SK-N-SH (cell line): ENCODE measurements at places on chromosomes 12 and 14. TPM values are rescaled to one million over a fixed set of nuclear protein-coding genes. Genes with fewer than 3 reads are reported as not detected.

- no peak for DNase-seq
These were observed 380.1 kb downstream of the NOVA1 start for GRCh38 chr14:26217778-26218177.

DNA sequence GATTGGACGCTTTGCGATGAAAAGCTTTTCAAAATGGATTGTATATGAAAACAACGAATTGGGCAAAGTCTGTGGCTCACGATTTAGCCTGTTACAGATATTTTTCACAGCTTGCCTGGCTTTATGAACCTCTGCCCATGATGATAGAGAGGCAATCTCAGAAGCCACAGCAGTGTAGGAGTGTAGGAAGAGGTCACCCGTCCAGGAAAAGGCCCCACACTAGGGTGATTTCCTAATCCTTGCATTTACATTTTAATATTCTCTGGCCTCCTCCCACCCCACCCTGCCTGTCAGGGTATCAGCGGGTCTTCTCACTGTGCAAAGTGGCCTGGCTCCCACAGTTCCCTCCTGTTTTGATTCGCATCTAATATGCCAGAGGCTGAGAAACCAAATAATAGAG is 81.8 kb upstream of the FOXN3 start:
- DNase-seq = no peak

Gene CLBA1
- 18.5 and 21.4 TPM in 2 replicates for polyA plus RNA-seq

GRCh38 chr12:32483499-32483898 is 84.1 kb downstream of the FGD4 start:
- DNase-seq = no peak

DNA sequence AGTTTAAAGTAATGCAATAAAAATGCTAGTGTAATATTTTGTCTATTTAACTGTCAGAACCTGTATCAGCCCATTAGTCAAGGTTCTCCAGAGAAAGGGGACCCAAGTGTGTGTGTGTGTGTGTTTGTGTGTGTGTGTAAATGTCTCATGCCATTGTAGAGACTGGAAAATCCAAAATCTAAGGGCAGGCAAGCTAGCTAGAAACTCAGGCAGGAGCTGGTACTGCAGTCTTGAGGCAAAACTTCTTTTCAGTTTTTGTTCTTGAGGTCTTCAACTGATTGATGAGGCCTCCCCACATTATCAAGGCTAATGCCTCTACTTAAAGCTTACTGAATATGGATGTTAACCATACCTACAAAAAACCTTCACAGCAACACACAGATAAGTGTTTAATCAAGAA is 126.7 kb downstream of the PRKD1 start:
- no peak for DNase-seq

DNA sequence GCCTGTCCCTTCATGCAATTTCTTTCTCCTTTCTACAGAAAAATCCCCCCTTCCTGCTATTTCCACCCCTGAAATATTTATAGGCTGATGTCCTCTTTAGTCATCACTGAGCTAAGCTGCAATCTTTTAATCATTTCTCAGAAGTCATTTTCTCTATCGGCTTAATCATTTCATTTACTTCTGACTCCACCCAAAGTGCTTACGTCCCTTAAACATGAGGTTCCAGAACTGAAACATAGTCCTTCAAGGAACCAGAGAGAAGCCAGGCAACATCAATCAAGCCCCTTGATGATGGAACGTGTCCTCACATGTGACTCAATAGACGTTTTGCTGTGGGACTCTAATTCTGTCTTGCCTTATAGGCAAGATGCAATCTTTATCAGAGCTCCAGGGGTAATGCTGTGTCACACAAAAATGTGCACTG is 148.7 kb upstream of the KRR1 start:
- no peak for DNase-seq

GRCh38 chr14:93799989-93800921 is 12.0 kb upstream of the PRIMA1 start:
- no peak for DNase-seq

- no peak for DNase-seq
These were observed 74.2 kb downstream of the PAPOLA start for GRCh38 chr14:96576359-96576758.

GRCh38 chr12:57343703-57344378 is 87.0 kb downstream of the R3HDM2 start:
- DNase-seq = no peak

DNA sequence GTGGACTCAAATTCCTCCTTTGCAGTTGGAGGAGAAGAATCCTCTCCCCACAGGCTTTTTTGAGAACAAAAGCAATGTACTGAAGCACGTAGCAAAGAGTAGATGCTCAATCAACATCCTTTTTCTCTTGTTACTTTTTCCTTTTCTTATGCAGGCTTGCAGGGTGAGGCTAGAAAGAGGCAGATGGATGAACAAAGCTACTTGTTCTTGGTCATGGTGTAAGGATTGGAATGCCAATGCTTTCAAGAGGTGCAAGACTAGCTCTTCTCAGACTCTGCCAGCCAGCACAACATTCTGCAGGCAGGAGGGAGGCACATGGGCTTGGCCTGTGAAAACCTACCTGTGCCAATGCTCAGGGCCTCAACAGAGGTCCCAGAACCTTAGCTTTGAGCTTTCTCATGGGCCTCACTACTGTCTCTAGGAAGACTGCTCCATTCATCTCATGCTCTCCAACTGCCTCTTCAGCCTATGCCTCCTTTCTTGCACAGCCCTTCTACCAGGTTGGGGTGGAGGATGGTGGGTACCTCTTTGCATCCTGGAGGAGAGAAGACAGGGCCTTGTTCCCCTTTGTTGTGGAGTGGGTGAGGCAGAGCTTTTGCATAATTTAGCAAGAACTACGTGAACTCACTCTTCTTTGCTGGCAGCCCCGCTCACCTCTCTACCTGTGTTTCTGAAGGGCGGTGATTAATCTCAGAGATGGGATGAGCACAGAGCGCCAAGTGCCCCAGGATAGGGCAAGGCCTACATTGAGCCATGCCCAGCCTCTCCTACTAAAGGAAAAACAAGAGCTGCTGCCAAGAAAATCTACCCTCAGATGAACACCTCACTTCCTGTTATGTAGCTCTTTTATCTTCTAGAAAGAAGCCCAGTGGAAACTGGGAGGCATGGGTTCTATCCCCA is 1119.7 kb downstream of the VRK1 start:
- no peak for DNase-seq

DNA sequence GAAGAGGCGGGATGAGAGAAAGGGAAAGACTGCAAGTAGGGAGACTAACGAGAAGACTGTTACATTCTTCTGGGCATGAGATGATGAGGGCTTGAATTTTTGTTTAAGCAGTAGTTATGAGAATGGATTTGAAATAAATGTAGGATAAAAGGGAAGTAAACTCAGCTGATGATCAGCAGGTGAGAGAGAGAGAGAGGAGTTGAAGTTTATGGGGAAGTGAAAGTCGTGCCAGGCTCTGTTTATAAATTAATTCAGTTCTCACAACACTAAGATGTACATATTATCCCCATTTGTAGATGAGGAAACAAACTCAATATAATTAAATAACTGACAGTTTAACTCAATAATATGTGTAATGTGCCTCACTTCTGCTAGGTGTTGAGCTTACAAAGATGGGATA is 170.0 kb upstream of the RMST start:
- DNase-seq = no peak

DNA sequence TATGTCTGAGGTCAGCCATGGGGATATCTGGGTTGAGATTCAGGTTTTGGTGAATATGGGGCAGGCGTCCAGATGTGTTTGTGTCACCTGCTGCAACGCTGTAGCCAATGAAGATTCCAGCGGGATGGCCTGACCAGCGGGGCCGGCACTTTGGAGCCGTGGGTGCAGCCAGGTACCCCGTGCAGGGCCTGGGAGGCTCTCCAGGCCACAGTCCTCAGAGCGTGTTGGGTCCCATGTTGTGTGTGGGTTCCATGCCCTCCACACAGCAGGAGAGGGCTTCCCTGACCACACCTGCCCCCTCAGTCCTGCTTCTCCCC is 2.8 kb upstream of the TEX22 start:
- DNase-seq = no peak

GRCh38 chr14:91614187-91614586 is 104.1 kb upstream of the PPP4R3A start:
- DNase-seq = no peak
